ENCODE measurements at places on chromosomes 4 and X.

- DNase-seq, result no peak
These were observed 102.0 kb upstream of the GATB start for GRCh38 chr4:151862766-151863165.

DNA sequence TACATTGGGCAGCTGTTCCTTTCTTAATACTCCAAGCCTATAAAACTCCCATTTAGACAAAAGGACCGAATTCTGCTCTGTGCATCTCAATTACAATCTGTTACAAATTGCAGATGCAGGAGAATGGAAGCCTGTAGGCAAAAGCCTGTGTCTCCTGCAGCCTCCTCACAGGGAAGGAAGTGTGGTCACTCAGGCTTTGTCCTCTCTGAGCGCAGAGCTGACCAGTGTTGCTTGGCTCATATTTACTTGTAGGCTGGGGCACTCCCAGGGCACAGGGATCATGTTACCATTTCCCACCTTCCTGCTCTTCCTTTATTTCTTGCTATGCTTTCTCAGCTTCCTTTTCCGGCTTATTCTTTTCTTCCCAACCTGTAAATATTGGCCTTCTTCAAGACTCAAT, 15.7 kb downstream of the SUPT20HL2 start:
- DNase-seq, result peak; percentile 4

- DNase-seq, result peak; percentile 77
These were observed 11.4 kb upstream of the PUDP start for GRCh38 chrX:7159149-7159861.

- no peak for DNase-seq
These were observed 92.3 kb downstream of the BCOR start for GRCh38 chrX:40005292-40006011.

DNA sequence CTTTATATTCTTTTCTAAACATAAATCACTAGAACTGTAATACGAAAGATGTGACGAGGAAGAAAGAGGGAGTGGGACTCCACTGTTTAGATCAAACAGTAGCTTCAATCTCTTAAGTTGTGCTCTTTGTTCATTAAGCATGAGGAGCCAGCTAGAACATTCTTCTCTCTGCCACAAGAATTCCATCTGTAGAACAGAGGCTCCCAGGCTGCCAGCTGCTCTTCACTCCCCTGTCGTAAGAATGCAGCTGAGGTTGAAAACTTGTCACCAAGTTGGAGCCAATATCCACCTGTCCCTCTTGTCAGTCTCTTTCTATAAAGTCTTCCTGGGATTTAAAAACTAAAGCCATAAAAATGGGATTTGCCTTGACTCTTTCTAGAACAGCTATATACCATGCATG, 65.0 kb upstream of the SEC24B start:
- no peak for DNase-seq

DNA sequence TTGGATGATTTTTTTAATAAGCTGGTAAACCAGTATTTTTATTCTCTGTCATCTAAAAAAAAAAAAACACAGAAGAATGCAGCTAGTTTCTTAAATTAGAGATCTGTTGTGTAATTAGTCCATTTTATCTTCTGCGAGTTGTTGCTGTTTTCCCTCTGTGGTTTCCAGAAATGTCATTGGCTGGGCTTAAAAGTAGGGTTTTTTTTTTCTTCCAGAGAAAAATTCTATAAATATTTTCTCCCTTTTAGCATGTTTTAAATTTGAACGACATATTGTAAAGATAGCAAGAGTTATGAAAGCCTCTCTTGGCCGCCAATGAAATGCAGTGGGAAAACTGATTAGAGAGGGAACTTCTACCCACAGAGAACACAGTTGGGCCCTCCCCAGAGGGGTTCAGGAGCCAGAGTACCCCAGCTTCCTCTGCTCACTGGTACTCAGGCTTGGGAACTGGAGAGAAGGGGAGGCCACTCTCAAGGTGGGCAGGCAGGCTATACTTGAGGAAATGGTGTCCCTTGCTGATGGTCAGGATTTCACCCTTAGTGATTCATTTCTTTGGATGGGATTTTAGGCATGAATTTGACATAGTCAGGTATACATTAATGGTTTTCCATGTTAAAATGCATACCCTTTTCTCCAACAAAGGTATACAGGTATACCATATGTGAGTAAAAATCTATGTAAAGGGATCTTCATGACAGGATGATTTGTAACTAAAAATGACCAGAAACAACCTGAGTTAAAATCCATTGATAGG, 166.1 kb downstream of the BCOR start:
- DNase-seq, result no peak

DNA sequence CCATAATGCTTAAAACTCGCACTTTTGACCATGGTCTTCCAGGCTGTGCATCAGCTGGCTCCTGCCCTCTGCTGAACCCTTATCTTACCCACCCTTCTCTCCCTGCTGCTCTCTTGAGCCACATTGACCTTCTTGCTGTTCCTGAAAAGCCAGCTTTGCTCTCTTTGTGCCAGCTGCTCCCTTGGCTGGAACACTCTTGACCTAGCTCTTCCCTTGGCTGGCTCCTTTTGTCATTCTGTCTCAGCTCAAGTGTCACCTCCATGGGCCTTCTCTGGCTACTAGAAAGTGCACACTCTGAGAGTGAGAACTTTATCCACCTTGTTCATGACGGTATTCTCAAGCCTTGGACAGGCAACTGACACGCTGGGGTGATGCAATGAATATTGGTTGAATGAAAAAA, 112.1 kb downstream of the MGST2 start:
- DNase-seq, result no peak

- DNase-seq, result no peak
These were observed 133.2 kb downstream of the KDM6A start for GRCh38 chrX:45006002-45006800.

- no peak for DNase-seq
These were observed 38.5 kb downstream of the TBC1D14 start for GRCh38 chr4:6948134-6948460.

DNA sequence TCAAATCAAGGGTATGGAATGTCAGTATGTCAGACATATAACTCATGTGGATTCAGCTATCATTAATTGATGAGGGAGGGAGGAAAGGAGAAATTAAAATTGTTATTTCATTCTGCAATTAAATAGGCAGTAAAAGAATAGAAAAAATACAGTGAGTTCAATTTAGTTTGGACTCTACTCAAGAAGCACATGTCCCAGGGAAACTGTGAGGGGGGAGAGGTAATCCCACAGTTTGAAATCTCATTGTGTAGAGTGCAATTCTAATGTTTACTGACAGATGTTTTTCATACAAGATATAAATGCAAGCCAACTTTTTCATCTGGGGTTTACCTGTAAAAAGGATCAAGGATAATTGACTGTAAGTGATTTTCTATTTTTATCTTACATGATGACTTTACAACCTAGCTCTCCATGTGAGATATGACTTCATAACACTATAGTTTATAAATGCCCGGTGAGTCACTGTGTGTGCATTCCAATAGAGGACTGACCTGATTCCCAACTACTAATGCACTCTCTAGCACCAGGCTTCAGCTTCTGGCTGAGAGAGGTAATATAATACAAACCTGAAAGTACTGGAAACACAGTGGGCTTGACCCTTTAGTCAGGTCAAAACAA, 35.2 kb upstream of the SCD5 start:
- no peak for DNase-seq

GRCh38 chr4:105526656-105527055, 25.8 kb upstream of the ARHGEF38 start:
- no peak for DNase-seq

- peak; percentile 82 for DNase-seq
These were observed 77.5 kb downstream of the ELF2 start for GRCh38 chr4:139099366-139099982.

DNA sequence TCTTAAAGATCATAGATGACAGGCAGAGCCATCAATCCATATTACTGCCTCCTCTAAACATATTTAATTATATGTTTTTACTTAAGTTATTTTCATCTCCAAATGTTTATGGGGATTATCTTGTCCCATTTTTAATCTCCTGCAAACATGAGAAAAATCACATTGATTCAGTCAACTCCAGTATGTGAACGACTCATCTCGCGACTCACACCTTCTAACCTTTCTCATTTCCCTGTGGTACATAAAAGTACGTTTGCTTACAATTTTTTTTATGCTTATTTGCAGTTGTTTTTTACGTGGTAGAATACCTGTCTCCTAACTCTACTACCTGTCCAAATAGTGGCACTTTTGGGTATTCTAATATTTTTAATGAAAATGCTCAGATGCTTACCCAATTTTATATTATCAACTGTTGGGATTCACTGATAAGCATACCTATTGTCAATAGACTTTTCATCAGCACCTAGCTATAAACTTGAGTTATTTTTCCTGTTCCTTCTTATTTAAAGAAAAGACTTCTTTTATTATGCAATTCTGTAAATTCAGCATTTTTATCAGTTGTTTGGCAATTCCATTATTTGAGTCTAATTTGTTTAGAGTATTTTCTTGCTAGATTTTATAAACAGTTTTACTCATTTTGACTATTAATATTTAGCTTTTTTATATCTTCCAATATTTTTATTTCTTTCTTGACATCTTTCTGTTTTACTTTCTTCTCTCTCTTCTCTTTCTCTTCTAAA, 276.6 kb downstream of the ANK2 start:
- DNase-seq, result no peak

GRCh38 chrX:117743469-117744251, 372.9 kb downstream of the KLHL13 start:
- DNase-seq, result peak; percentile 1

DNA sequence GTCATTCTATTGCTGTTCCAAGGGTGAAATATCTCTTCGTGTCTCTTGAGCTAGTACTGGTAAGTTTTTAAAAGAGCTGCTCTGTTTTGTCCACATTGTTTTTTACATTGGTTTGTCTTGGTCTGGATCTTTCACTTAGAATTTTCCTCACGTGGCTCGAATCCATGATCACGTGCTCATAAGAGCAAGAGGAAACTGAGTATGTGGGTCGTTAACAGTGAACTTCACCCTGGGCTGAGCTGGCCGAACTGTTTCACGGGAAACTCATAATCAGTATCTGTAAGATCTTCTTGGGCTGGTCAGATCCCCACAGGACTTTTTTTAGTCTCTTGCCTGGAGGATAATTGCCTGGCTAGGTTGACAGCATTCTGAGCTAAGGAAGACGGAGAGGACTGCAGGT, 77.8 kb upstream of the HELT start:
- no peak for DNase-seq

DNA sequence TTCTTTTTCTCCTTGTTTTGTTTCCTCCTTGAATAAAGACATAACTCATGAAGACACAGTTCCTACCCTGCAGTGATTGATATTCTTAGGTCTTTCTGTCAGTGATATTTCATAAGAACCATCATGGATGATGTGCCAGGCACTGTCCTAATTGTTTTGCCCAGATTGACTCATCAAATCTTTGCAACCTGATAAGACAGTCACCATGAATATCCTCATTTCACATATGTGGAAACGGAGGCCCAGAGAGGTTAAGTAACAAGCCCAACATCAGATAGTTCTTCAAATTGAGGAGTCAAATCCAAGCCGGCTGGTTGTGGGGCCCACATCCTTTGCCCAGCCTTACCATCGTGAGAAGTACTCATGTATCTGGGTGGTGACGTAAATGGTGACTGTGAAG, 69.9 kb downstream of the SEL1L3 start:
- DNase-seq, result no peak

DNA sequence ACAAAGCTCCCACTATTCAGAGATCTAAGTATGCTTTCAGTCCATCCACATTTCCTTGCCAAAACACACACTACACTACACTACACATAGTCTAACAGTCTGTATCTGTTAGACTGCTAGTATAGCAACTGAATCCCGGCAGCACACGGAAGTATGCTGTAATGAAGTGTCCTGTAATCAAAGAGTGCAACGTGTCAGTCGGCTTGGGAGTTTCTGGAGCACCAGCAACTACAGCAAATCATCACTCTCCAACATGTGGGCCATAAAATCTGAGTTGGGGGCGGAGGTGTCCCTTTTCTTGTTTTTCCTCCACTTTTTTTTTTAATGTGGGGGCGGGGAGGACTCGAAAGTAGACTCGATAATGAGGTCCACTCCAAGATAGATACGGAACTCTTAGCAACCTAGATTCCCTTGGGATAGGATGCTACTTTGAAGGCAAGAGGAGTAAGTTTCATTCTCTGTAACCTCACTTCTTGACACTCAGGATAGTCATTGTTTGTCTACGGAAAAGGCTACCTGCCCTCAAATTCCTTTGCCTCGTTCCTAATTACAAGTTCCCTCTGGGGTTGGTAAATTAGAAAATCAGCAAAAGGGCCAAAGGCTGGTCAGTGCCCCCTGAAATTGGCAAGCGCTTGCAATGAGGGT, 722 bp downstream of the SLC10A7 start:
- DNase-seq, result peak; percentile 63

GRCh38 chrX:134797390-134797700, 139.1 kb upstream of the PLAC1 start:
- DNase-seq, result no peak

DNA sequence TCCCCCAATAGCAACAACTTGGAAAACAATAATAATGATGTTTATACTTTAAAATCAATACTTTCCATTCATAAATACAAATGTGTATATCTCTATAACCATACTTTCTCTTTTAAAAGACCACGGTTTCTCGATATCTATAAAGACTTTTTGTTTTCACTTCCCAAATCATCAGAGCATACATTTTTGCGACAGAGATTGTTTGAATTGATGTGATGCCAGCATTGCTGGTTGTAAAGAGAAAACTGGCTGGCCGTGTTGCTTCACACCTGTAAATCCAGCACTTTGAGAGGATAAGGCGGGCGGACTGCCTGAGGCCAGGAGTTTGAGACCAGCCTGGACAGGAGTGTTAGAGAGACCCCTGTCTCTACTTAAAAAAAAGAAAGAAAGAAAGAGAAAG, 77.6 kb upstream of the ZNF518B start:
- peak; percentile 24 for DNase-seq
